ENCODE measurements at places on chromosomes 5 and 9. TPM values are rescaled to one million over a fixed set of nuclear protein-coding genes. Genes with fewer than 3 reads are reported as not detected.

Gene IRGM
- not detected for total RNA-seq

Gene GHR
- total RNA-seq, result 4.5 TPM

Gene TNFAIP8
- 8.1 TPM for total RNA-seq

Gene HMGCS1
- total RNA-seq, result 55.5 TPM

Gene FOXD4
- 0.32 TPM for total RNA-seq

Gene PURA
- total RNA-seq, result 26.1 TPM

Gene CACNA1B
- 1.1 TPM for total RNA-seq

Gene DIRAS2
- 0.15 TPM for total RNA-seq

DNA sequence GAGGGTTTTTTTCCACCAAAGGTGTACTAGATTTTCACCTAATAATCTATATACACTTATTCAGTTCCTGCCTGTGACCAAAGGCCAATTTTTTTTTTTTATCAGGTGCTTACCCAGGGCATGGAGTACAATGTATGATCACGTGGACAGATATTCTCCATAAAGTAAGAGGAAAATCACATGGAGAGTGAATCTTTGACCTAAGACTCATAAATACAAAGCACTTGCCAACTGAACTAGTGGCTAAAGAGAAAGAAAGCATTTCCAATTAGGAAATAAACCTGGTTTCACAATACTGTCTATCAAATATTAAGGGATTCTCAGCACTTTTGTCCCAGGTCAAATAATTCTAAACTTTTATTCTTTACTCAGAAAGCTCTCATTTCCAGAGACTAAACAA, 33.0 kb upstream of the CEP120 start:
- no peak for DNase-seq

DNA sequence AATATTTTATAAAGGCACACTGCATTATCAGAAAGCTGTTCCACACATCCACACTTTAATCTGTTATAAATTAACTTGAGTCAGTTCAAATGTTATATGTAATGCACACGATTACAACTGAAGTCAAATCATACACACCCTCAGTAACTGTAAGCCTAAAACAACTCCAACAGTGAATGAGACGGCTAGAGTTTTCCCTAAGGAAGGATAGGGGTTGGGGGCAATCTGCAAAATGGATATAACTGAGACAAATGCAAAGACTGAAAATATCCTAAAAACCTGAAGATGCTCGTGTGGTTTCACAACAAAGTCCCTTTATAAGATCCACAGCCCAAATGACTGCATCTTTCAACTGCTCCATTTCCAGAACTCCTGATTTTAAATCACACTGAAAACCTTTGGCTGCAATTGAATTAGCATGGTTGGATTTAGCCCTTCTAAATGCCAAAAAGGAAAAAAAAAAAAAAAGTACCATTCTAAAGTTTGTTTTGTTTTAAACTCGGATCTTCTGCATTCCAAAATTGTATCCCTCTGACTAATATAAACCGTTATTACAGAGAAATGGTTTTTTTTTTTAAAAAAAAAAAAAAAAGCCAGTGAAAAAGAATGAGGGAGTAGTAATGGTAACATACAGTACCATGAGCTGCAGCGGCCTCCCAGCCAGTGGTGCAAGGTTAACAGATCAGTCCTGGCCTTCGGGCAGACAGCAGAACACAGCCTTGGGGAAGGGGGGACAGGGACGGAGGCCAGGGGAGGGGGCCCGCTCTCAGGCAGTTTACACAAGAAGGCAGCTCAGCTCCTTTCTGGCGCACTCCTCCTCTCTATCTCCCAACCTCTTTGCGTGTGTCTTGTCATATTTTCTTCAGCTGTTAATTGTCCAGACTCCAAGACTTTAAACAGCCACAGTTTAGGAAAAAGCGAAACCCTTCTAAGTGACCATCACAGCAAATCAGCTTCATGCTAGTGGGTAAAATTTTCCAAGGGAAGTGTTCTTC, 166.1 kb downstream of the BNC2 start:
- peak; percentile 85 for DNase-seq

- DNase-seq, result no peak
Measured at GRCh38 chr9:121478816-121479676, 20.6 kb downstream of the GGTA1 start.

- no peak for DNase-seq
Measured at GRCh38 chr9:37617832-37618231, 25.4 kb upstream of the TOMM5 start.

DNA sequence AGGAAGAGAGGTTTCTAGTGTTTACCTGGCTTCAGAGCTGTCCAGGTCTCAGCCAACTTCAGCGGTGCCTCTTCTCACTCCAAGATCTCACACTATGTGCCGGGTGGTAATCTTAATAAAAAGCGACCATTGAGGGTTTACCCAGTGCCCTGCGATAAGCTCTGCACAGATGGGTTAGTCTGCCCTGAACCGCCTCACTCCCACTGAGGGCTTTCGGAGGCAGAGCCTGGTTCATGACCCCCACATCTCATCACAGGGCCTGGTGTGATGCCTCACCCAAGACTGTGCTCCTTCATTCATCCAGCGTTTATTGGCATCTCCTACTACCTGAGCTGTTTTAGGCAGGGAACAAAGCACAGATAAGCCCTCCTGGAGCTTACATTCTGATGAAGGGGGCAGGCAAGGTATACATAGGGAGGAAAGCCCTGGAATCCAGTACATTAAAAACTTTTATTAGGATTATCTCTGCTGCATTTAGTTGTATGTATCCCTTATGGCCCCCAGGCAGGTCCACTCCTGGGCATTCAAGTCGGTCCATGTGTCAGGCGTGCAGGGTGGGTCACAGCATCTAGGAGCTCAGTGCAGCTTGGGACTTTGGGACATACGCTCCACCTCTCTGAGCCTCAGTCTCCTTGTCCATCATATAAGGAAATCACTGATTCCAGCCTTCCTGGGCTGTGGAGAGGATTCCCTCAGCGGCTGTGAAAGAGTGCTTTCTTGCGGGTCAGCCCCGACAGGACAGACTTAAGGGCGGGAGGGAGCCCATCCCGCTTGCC, 613 bp upstream of the COL15A1 start:
- no peak for DNase-seq

- DNase-seq, result no peak
Measured at GRCh38 chr5:17037751-17038150, 101.7 kb upstream of the MYO10 start.

- DNase-seq, result peak; percentile 65
Measured at GRCh38 chr9:136565086-136565714, 19.4 kb upstream of the NOTCH1 start.

DNA sequence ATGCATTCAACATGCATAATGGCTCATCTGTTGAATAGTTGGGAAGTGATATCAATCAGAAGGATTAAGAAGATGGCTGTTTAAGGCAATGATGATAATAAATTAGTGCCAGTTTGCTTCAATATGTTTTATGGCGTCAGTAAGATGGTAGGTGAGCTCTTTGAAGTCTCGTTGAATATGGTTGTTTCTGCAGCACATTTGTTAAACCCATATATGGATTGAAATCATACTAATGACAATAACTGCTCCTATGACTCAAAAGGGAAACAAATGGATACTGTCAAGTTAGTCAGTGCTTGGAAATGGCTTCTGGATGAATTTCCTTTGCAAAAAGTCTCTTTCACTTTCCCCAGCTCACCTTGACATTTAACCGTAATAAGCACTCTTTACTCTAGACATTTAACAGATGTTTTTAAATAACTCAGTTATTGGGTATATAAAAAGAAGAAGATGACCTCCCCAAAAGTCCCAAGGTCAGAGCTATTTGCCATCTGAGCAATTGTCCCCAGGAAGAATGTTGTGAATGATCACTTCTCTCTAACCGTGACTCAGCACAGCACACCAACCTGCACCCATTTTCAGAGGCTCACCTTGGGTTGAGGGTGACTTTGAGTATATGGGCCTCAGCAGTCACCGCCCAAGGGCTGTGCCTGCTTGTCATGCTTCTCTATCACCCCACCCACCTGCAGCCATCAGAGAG, 133.4 kb downstream of the GRIA1 start:
- no peak for DNase-seq

- no peak for DNase-seq
Measured at GRCh38 chr9:37436540-37436939, 14.0 kb downstream of the GRHPR start.

DNA sequence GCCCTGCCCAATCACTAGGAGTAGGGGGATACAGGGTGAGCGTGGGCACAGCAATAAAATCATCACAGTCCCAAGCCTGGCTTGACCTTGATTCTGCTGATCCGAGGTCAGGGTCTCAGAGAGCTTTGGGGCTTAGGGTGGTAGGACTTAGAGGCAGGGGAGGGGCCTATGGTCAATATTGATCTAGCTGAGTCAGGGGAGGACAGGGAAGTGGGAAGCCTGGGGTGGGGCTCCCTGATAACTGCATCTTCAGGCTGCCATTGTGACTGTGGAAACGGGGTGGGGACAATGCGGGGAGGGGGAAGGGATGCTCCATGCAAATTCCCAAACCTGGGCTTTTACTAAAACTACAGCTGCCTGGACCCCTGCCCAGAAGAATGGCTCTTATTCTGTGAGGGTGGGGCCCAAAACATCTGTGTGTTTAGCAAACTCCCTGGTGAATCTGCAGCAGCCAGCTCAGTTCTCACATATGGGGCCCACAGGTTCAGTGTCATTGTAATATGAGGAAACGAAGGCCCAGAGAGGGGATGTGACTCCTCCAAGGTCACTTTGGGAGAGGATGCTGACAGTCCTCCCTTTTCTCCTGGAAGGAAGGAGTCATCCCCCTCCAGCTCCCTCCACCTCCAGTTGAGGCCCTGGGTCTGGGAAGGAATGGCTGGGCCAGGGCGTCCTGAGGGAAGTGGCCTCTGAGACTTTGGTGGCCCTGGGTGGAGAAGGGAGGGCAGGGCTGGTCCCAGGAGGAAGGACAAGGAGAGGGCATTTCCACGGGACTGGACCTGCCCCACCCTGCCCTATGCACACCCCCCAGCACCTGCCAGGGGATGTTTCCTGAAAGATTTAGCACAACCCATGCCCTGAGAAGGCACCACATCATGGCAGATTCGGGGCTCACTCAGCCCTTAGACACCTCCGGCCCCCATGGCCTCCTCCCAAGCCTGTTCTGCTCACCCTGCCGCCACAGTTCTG, 26.4 kb downstream of the SLC6A7 start:
- no peak for DNase-seq

DNA sequence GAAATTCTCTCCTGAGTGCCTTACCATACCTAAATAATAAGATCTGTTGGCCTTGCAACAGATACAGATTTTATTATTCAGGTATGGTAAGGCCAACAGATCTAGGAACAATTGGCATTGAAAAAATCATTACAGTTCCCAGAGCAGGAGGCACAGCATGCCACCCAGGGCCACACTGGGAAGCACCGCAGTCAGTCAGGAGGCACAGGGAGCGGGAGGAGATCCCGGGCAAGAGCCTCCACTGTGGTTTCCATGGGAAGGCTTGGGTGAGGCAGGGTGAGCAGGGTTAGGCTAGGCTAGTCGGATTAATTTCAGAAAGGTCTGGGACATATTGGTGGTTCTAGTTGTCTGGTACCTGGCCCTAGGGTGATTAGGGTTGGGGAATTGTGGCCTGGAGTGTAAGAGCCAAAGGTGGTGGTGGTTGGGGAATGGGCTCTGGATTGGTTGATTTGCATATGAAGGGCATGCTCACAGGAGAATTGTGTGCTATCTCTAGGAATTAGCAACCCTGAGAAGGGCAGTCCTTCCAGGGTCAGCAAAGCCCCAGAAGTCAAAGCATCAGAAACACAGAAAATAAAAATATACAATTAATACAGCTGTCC, 111.4 kb downstream of the PDE8B start:
- DNase-seq, result no peak

GRCh38 chr9:24738421-24738961, 192.8 kb upstream of the IZUMO3 start:
- no peak for DNase-seq

- DNase-seq, result no peak
Measured at GRCh38 chr5:148875205-148875875, 48.9 kb downstream of the ADRB2 start.

DNA sequence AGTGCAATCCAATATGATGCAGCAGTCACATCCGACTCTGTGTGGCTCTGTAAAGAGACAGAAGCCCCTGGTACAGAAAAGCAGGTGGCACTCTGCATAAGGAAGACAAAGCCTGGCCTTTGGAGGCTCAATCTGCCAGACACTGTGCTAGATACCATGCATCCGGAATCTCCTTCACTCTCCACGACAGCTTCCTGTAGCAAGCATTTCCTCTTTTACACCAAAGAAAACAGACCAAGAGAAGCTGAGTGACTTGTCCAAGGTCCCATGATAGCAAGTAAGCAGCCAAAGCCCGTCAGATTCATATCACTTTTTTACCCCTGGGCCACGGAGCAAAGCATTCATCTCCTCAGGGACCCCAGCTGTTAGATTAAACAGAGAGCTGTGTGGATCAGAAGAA, 64.2 kb upstream of the SMIM23 start:
- no peak for DNase-seq

- no peak for DNase-seq
Measured at GRCh38 chr9:35962126-35962906, 4.4 kb upstream of the OR2S2 start.

GRCh38 chr5:9613360-9613759, 16.8 kb downstream of the TAS2R1 start:
- no peak for DNase-seq

GRCh38 chr5:7881091-7881490, 12.1 kb downstream of the MTRR start:
- no peak for DNase-seq

GRCh38 chr5:116360008-116360853, 214.4 kb downstream of the SEMA6A start:
- DNase-seq, result peak; percentile 65

DNA sequence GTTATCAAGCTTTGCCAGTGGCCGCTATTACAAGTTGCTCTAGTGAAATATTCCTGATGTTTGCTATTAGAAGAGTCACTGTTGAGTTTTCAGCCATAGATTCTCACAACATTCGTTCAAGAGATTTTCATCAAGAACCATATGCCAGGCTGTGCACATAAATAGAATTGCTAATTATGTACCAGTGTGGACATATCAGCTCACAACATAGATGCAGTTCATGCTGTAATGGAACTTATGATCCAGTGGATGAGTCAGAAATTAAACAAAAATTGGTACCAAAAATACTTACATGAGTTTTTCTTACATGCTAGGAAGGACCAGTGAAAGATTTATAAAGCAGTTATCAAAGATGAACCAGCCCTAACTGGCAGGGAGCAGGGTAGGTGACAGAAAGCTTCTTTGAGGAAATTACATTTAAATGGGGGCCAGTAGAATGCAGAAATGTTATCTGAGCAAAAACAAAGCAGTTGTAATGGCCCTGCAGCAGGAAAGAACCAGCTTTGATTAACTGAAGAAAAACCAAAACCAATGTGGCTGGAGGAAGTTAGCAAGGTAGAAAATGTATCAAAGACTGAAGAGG, 404.2 kb downstream of the DNAH5 start:
- DNase-seq, result no peak

DNA sequence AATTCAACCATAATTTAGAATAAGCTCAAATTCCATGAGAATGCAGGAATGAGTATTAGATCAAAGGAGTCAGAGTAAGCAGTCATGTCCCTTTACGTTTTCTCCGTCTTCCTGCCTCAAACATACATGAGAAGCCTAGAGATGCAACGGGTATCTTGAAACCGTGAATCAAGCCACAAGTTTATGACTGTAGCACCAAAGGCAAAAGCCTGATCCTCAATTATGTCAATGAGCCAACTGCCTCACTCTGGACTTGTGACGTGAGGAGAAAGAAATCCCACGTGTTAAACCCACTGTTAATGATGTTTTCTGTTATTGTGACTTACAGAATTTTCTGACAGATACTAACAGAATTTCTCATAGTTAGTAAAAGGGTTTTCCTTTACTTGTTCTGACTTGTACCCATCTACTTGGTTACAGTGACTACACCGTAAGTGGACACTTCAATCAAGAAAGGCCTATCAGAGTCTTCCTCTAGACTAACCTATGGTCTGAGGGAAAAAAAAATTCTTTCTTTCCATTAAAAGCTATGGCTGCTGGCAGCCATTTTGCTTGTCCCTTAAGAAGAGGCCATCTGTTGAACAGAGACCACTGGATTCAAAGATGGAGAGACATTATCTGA, 35.3 kb upstream of the HK3 start:
- DNase-seq, result no peak
